ENCODE measurements at places on chromosomes 2 and 18.
A peak's percentile ranks its signal among the peaks of the same experiment; 100 is the strongest.

DNA sequence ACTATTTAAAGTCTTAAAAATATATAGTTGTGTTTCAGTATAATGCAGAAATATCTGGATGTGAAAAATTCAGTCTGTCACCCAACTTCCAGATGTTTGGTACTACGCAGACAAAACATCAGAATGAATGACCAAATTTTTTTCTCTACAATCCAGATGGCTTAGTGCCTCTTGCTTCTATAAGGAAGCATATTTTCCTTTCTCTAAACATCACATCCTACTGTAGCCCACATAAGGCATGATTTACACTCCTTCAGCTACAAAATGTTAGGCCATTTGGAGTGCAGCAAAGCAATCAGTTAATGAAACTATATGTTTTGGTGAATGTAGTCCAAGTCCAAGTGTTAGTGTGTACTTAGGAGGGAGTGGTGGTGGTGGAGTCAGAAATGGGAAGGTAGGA, 162.9 kb upstream of the SIX2 start:
- DNase-seq, result no peak

DNA sequence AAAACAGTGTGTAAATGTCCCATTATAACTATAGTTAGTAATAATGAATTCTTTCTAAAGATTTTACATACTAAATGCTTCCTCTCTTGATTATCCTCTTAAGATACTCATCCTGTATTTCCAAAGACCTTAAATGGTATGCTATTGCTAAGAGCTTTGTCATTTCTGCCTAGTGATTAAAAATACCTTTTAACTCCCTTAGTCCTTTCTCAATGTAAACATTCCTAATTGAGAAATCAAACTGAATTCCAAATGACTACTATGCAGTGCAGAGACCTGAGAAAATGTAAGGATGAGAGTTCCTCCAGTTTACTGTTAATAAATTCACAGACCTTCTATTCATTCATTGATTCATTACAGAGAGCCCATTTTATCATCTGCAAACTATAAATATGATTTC, 86.9 kb downstream of the SOS1 start:
- DNase-seq, result no peak

GRCh38 chr2:43024515-43025011, 201.8 kb downstream of the ZFP36L2 start:
- DNase-seq, result peak; percentile 72

DNA sequence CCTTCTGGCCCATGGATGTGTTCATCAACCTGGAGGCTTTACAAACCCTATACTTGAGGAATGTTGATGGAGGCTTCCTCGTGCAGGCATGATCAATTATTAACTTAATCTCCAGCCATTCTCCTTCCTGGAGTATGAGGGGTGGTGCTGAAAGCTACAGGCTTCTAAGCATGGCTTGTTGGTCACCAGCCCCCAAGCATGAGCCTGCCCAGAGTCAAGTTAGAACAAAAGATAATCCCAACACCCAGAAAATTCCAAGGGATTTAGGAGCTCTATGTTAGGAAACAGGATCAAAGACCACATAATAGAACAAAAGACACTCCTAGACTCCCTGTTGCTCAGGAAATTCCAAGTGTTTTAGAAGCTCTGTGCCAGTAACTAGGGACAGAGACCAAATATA, 63.1 kb downstream of the FAM171B start:
- no peak for DNase-seq

DNA sequence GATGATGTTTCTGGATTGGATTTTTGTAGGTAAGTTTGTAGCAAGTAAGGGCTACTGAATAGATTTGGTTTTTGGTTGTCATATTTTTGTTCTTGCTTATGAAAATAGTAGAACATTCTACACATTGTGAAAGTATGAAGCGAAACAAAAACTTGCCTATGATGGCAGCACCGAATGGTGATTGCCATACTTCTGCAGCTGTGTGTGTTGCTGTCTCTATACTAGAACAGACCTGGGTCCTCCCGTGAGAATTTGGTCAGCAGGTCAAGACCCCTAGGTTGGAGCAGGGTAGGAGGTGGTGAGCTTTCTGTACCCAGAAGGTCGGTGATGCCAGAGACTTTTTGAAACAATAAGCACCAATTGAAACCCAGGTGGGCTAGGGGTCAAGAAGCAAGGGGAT, 322.6 kb downstream of the PRKCE start:
- DNase-seq, result no peak

- no peak for DNase-seq
These were observed 23.2 kb downstream of the ASB1 start for GRCh38 chr2:238449909-238450417.

GRCh38 chr2:83578405-83578804, 880.7 kb downstream of the SUCLG1 start:
- DNase-seq, result no peak

GRCh38 chr2:199804831-199805230, 46.2 kb downstream of the FTCDNL1 start:
- DNase-seq, result no peak

GRCh38 chr18:32998921-32999320, 226.1 kb upstream of the KLHL14 start:
- peak; percentile 39 for DNase-seq

DNA sequence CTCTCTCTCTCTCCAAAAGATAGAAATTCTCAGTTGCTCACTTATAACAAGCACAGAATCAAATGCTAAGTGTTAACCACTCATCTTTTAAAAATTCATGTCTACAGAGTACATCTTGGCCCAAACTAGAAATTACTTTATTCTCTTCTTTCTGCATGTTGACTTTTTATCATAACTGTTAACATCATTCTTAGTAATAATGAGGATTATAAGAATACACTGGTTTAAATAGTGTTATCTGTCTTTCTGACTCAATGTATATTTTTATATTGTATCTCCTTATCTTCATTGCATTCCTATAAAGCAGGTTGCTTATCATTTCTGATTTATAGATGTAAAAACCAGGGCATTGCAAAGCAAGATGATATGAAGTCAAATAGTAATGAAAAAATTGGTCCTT, 17.8 kb upstream of the KLF7 start:
- no peak for DNase-seq

DNA sequence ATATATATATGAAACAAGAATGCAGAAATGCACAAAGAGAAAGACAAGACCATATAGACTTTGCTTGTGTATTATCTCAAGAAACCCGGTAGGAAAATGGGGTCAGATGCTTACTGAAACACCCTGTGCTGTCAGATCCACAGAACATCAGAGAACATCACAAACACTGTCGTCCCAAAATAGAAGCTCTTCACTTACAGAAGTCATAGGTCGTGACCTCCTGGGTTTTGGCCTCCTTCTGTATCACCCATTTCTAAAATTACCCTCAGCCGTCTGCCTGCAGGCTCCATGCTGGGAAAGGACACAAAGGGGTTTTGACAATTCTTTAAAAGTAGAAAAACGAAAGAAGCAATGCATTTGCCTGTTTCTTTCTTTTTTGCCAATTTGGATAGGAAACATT, 137.9 kb downstream of the PAX3 start:
- DNase-seq, result no peak

DNA sequence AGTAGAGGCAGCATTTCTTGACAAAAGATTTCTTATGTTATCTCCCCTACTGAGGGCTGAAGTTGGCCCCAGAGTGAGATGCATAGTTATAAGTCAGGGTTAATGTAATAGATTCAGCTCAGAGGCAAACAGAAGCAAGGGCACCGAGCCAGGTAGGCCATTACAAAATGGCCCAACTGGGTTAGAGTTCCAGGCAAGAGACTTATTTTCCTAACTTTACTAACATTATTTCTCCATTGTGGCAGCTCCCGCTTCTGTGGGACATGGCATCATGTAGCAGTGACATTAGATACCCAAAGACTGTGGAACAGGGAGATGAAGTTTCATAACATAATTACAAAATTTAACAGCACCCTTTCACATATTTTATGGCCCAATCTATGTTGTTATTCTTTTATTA, 27.1 kb downstream of the TSPYL6 start:
- no peak for DNase-seq

- no peak for DNase-seq
These were observed 41.8 kb downstream of the SMAD7 start for GRCh38 chr18:48908916-48909315.

GRCh38 chr2:226756131-226756530, 43.5 kb downstream of the IRS1 start:
- DNase-seq, result no peak

DNA sequence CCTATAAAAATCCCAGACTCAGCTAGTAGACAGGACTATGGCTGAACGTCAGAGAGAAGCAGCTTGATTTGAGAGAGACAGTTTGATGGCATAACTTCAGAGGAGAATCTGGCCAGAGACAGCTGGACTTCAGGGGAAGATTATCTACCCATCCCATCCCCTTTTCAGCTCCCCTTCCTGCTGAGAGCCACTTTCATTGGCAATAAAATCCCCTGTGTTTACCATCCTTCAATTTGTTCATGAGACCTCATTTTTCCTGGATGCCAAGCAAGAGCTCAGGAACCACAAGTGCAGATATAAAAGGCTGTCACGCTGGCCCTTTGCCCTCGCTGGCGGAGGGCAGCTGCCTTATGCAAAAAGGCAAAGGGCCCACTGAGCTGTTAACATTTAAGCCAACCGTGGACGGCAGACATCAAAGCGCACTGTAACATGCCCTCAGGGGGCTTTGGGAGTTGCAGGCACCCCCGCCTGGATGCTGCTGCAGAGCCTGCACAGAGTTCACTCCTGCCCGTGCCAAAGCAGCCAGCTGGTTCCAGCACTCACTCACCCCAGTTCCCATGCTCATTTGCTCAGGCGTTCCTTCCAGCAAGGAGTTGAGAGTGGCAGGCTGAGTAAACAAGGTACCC, 164.3 kb upstream of the PGAP1 start:
- DNase-seq, result peak; percentile 85

DNA sequence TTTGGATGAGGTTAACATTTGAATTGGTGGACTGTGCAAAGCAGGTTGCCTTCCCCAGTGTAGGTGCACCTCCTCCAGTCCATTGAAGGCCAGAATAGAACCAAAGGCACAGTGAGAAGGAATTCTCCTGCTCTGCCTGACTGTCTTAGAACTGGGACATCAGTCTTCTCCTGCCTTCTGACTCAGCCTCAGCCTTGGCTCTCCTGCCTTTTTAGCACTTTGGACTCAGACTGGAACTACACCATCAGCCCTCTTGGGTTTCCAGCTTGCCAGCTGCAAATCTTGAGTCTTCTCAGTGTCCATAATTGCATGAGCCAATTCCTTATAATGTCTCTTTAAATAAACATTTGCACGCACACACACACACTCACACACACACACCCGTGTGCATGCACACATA, 8.0 kb upstream of the TMEM177 start:
- no peak for DNase-seq

GRCh38 chr2:108591163-108591562, 56.9 kb downstream of the LIMS1 start:
- DNase-seq, result no peak

DNA sequence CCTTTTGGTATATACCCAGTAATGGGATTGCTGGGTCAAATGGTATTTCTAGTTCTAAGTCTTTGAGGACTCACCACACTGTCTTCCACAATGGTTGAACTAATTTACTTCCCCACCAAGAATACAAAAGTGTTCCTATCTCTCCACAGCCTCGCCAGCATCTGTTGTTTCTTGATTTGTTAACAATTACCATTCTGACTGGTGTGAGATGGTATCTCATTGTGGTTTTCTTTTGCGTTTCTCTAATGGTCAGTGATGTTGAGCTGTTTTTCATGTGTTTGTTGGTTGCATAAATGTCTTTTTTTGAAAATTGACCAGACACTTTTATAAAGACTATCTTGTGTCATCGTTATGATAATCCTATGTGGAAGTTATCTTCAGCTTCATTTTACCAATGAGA, 16.0 kb upstream of the ATP8B1 start:
- DNase-seq, result no peak

- no peak for DNase-seq
These were observed 62.1 kb downstream of the NABP1 start for GRCh38 chr2:191740016-191740419.

- DNase-seq, result no peak
These were observed 1.7 kb downstream of the CXCR4 start for GRCh38 chr2:136116151-136116812.

- DNase-seq, result no peak
These were observed 124.3 kb downstream of the ICOS start for GRCh38 chr2:204060841-204061240.

- DNase-seq, result no peak
These were observed 101.8 kb downstream of the XRCC5 start for GRCh38 chr2:216210701-216211540.

- no peak for DNase-seq
These were observed 447.3 kb downstream of the KCNJ3 start for GRCh38 chr2:155145758-155146229.

GRCh38 chr18:62033756-62034155, 140.9 kb upstream of the RNF152 start:
- DNase-seq, result no peak

DNA sequence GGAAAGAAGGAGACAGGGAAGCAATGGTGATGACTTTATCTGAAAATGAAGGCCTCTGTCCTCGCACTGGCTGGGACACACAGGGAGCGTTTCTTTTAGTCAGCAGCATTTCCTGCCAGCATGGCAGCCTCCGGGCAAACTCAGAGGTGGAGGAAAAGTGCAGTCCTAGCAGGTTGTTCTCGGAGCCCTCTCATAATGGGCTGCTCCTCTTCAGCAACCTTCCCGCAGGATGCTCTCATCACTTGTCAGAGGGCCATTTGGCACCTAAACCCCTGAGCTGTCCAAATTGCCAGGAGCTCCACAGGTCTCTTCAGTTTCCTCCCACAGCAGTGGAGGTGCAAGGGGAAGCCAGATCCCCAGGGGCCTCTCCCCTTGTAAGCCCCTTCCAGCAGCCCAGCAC, 6.2 kb downstream of the STK39 start:
- DNase-seq, result peak; percentile 67
